ENCODE measurements at places on chromosomes 2 and 18. TPM values are rescaled to one million over a fixed set of nuclear protein-coding genes. Genes with fewer than 3 reads are reported as not detected.

FOXD4L1 gene
- total RNA-seq, result not detected

TNFRSF11A gene
- 0.30 TPM for total RNA-seq

FARSB gene
- 33.3 TPM for total RNA-seq

POTEI gene
- total RNA-seq, result not detected

NYAP2 gene
- not detected for total RNA-seq

LBX2 gene
- total RNA-seq, result 1.3 TPM

DCDC2C gene
- not detected for total RNA-seq

IGFBP5 gene
- total RNA-seq, result 13.7 TPM

SCN3A gene
- total RNA-seq, result 0.17 TPM

NBEAL1 gene
- 6.7 TPM for total RNA-seq

VWA3B gene
- not detected for total RNA-seq

NPPC gene
- not detected for total RNA-seq

UGT1A4 gene
- not detected for total RNA-seq

CD8B2 gene
- total RNA-seq, result not detected

GULP1 gene
- 27.9 TPM for total RNA-seq

NOSTRIN gene
- total RNA-seq, result not detected

MAPRE3 gene
- 1.3 TPM for total RNA-seq

NCKAP5 gene
- under 0.01 TPM for total RNA-seq

SP140L gene
- 4.9 TPM for total RNA-seq

B3GNT7 gene
- 0.50 TPM for total RNA-seq

PTPRM gene
- 15.8 TPM for total RNA-seq

TUBB8B gene
- total RNA-seq, result not detected

GAREM2 gene
- total RNA-seq, result 0.45 TPM

ANKRD44 gene
- 1.5 TPM for total RNA-seq

QPCT gene
- 1.5 TPM for total RNA-seq

NEDD4L gene
- total RNA-seq, result 11.4 TPM

KIF5C gene
- 0.45 TPM for total RNA-seq

APCDD1 gene
- total RNA-seq, result 2.2 TPM

MCEE gene
- total RNA-seq, result 12.6 TPM

CHST9 gene
- not detected for total RNA-seq

CDH20 gene
- under 0.01 TPM for total RNA-seq

MCM6 gene
- 44.4 TPM for total RNA-seq

ZNF521 gene
- 55.1 TPM for total RNA-seq

TXNL4A gene
- total RNA-seq, result 50.1 TPM

STARD6 gene
- 0.15 TPM for total RNA-seq

ATG4B gene
- total RNA-seq, result 66.7 TPM

MYOM1 gene
- 0.15 TPM for total RNA-seq

PIKFYVE gene
- total RNA-seq, result 14.1 TPM

PDK1 gene
- total RNA-seq, result 11.3 TPM

CAPN13 gene
- not detected for total RNA-seq
